ENCODE measurements at places on chromosomes 2 and 18.
A peak's percentile ranks its signal among the peaks of the same experiment; 100 is the strongest.

GRCh38 chr2:84888401-84889276 lies 7.8 kb upstream of the TRABD2A start:
- DNase-seq, result peak; percentile 42

DNA sequence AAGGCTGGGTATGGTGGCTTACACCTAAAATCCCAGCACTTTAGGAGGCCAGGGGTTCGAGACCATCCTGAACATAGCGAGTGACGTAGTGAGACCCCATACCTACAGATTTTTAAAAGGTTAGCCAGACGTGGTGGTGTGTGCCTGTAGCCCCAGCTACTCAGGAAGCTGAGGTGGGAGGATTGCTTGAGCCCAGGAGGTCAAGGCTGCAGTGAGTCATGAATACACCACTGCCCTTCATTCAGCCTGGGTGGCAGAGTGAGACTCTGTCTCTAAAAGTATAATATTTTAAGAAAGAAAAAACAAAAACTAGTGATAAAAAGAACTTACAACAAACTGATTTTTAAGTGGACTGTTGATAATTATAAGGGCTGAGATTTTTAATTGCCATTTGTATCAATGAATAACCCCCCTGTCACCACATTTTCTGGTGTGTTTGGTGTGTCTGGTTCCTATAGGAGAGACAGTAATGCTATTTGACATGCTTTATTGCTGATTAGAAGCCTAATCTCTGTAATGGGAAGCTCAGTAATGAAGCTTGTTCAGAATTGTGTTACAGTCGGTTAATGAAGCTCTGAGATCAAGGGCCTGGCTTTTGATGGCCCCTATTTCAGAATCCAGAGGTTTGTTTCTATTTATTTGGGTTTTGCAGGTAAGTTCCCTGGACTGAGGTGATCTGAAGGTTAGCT lies 147.0 kb downstream of the NEDD4L start:
- DNase-seq, result no peak

DNA sequence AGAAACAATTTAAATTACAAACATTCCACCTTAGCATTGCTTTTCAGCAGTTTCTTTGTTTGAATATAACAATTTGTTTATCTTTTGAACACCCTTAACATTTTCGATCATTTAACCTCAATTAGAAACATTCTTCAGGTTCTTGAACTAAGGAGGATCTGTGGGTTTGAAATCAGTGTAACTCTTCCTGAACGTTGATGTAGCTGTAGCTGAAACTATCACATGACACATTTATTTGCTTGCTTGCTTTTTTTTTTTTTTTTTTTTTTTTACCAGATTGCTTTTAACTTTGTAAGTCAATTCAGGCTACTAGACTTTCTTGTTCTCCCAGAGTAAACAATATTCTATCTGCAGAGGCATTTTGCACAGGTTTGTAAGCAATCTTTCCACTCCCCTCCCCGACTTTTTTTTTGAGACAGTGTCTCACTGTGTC lies 47.6 kb downstream of the GPD2 start:
- no peak for DNase-seq

- no peak for DNase-seq
Observed at GRCh38 chr2:7868836-7869235, 813.0 kb upstream of the ID2 start.

DNA sequence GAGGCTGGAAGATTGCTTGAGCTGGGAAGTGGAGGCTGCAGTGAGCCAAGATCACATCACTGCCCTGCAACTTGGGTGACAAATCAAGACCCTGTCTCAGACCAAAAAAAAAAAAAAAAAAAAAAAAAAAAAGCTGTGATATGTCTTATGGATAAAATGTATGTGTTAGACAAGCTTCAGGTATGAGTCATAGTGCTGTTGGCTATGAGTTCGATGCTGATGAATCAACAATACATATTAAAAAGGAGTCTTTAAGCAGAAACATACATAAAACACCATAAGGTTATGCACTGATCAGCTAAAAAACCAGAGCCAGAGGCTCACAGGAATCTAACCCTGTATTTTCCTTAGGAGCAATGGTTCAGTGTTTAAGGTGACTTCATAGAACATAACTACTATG lies 332.3 kb downstream of the NCKAP5 start:
- no peak for DNase-seq

DNA sequence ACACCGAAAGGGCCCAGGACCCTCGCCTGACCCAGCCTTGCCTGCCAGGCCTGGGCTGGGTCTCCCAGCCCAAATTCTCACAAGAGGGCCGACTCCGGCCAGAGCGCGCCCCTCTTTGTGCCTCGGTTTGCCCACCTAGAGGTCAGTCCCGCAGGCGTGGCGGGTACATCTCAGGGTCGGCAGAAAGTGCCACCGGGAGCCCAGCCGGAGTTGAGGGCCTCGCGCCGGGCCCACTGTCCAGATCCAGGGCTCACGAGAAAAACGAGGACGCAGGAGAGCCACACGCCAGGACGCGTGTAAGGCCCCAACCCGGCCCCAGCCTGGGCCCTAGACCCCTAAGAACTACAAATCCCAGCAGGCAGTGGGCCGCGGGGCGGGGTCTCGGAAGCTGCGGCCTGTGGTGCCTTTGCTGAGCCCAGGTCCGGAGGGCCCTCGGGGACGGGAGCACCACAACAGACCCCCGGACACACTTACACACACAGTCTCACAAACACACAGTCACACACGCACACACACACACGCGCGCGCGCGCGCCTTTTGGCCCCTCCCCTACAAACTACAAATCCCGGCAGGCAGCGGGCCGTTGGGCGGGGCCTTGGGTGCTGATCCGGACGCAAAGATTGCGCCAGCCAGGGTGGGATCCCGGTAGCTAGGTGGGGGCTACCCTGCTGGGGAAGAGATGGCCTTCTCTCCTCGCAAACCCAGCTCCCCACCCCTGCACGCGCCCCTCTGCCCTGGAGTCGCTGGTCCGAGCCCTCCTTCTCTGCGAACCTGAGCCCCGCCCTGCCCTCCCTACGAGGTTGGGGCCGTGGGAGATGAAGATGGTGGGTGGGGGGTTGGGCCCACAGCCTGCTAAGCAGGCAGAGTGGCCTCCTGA lies at the start of gene SH2D6:
TSS of gene SH2D6 (plus strand) at position 583 of the 877 bp plus-strand sequence. CDS start 10,752 bp downstream, outside the sequence.
- DNase-seq, result peak; percentile 77

DNA sequence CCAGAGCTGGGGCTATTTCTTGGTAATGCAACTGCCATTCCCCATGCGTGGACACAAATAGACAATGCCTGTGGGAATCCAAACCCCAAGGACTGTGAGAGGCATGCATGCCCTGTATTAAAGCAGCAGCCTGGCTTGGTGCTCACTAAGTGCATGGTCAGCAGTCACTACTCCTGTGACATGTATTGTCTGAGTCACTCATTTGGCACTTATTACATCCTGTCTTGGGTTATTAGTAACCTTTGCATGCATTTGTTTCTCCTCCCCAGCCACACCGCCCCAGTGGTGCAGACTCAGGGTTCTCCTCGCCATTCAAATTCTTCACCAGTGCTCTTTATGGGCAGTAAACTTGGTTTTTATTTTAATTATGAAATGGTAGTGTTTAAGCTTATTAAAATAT lies 30.2 kb downstream of the PRKCE start:
- no peak for DNase-seq

DNA sequence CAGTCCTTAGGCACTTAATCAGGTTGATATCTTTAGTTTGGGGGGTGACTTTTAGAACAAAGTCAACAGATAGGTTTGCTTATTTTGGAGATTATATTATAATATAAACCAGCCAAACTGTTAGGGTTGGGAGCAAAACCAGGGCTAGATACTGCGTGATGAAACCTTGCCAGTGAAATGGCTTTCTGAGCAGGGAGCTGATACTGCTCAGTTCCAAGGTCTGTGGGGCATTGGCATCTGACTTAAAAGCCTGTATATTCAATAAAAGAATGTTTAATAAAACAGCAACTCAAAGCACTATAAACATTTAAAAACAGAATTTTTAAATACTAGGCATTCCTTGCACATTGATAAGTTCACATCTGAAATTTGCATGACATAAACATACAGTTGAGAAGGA lies 19.3 kb downstream of the PTPRM start:
- no peak for DNase-seq

DNA sequence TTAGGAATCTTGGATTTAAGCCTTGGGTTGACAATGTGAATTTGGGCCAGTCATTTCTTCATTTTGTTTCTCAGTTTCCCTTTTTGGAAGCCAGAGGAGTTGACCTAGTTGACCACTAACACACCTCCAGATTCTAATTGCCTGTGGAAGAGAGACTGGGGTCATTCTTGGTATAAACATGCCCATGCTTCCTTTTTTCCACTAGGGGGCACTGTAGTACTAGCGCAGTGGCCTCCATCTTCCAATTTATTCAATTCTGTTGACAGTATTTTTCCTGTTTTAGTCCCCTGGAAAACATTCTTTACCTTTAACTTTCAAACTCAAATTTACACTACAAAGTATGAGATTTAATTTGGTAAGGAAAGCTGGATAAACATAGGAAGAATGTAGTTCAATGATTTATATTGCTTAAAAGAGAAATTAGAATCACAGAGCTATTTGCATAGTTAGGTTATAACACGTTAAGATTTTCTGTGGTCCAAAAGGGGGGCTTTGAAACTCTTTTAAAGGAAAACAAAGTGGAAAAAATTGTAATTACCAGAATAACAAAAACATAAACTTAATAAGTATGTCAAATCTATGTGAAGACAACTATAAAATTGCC lies 57.5 kb upstream of the AGPS start:
- no peak for DNase-seq

DNA sequence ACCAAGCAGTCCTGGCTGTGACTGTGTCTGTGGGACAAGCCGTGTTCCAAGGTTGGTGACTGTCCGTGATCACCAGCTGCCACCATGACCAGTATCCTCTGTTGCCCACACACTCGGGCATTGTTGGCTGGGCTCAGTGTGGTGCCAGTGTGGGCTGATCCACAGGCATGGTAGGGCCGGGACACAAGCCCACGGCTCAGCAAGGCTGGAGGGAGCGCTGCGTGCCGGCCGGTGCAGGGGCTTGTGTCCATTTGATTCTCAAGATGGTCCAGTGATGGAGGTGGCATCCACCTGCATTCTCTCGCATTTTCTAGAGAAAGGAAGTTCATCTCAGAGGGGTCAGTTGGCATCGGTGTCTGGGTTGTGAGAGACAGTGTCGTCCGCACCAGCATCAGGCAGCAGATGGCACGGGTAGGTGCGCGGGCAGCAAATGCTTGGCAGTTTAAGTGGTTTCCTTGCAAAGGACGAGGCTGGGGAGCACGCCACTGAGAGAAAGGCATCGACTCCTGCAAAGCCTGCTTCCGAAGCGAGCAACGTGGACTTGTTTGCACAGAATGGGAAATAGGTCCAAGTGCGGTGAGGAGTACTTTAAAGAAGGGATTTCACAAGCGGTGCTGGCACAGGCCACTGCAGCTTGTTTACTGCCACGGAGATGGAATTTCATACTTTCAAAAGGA lies 20.9 kb downstream of the TWIST2 start:
- no peak for DNase-seq

DNA sequence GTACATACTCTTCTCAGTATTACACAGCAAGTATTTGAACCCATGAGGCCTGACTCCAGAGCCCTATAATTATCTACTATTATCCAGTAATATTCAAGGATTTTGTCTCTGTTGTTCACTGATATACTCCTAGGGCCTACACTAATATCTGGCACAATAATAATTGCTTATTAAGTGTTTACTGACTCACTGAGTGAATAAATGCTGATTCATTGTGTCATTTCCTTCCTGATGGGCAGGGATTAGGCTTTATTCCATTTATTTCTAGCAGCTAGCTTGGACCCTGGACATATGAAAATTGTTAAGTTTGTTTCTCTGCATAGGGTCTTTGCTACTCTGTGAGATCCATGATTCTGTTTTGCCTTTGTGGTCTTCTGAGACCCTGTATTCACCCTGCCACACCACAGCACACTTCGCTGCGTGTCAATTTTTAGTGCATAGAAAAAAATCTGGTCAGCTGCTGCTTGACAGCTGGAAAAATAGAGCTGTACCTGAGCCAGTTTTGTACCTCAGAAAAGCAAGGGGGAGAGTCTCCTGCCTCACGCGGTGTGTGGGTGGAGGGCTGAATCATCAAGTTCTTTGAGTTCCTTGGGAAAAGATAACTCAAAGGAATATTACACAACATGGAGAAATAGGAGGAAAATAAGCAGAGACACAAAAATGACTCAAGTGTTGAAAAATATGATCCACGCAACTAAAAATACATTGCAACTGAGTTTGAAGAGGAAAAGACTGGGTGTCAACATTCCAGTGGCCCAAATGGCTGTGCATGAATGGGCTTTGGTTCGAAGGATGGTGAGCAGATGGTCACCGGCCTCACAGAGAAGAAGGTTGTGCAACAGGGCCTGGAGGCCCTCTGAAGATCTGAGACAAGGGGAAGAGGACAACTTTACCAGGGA lies 18.9 kb upstream of the DPP4 start:
- no peak for DNase-seq

GRCh38 chr2:202418027-202418426 lies 41.9 kb downstream of the BMPR2 start:
- DNase-seq, result no peak

DNA sequence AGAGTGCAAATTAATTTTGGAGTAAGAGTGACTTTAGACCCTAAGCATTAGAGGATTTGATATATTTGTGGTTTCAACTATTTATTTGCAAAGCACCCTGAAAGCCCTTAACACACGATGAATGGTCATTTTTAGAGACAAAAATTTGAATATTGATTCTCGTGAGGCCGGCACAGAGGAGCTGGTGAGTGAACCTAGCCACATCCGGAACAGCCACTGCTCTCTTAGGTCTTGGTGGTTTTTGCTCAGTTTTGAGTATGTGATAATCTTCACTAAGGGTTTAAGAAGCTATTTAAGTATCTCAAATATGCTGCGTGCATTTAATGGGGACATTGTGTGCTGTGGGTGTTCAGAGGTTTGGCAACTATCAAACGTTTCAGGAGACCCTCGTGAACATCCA lies 204.8 kb downstream of the TSN start:
- no peak for DNase-seq

GRCh38 chr2:44564752-44565151 lies 203.0 kb downstream of the CAMKMT start:
- no peak for DNase-seq

- DNase-seq, result no peak
Observed at GRCh38 chr18:6414118-6414722, 491 bp downstream of the L3MBTL4 start.

DNA sequence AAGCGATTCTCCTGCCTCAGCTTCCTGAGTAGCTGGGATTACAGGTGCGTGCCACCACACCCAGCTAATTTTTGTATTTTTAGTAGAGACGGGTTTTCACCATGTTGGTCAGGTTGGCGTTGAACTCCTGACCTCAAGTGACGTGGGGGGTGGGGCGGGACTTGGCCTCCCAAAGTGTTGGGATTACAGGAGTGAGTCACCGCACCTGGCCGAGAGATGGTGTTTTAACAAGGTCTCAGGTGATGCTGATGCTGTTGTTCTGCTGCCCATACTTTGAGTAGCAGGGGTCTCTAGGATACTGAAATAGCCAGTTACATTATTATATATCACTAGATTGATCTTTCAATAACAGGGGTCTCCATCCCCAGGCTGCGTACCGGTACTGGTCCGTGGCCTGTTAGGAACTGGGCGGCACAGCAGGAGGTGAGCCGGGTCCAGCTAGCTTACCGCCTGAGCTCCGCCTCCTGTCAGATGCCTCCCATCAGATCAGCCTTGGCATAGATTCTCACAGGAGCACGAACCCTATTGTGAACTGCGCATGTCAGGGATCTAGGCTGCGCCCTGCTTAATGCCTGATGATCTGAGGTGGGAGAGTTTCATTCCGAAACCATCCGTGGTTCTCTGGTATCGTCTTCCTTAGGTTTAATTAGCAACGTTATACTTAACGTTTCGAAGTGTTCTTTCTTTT lies 48.3 kb upstream of the SLC38A11 start:
- no peak for DNase-seq

GRCh38 chr2:72000110-72000509 lies 147.6 kb downstream of the CYP26B1 start:
- no peak for DNase-seq
